Activated CD4-positive, alpha-beta T cell treated with anti-CD3 and anti-CD28 coated beads for 36 hours (primary cell): ENCODE measurements at places on chromosomes 13 and 19.

- no peak overlapping the region for H3K4me3 ChIP-seq
- H3K27me3 ChIP-seq, result peaks cover 23% of the 10 kb centered on the region
- H3K27ac ChIP-seq, result no peak overlapping the region
- H3K36me3 ChIP-seq, result no peaks in the 10 kb centered on the region
- no peak for DNase-seq
Observed at GRCh38 chr19:13537454-13537853, 31.2 kb upstream of the CACNA1A start.

- H3K4me3 ChIP-seq, result no peak overlapping the region
- no peaks in the 10 kb centered on the region for H3K36me3 ChIP-seq
- no peak for DNase-seq
- peaks cover 4% of the 10 kb centered on the region for H3K4me1 ChIP-seq
- no peaks in the 10 kb centered on the region for H3K27me3 ChIP-seq
- no peak overlapping the region for H3K27ac ChIP-seq
Observed at GRCh38 chr13:80161219-80161618, 179.7 kb downstream of the SPRY2 start.

DNA sequence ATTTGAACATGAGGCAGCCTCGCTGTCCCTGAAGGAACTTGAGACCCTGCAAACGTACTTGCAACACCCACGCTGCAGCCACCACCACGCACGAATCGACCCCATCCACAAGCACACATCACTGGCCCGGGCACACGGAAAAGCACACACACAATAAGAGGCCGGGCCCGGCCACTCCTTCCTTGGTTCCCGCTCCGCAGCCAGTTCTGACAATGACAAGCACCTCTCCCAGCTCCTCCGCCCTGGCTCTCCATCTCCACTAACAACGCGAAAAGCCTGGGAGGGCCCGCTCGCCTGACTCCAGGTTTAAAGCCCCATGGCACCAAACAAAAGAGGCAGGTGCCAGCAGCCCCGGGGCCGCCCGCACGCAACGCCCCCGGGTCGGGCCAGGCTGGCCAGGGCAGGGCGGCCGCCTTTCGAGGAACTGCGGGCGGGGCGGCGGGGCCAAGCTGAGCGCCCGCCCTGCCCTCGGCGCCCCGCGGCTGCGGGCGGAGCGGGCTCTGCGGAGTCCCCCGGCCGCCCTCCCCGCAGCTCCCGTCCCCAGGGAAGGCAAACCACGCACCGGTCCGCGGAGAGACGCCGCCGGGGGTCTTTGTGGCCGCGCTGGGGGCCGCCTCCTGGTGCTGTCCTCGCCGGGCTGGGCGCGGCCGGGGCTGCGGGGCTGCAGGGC lies 495 bp downstream of the DCLK1 start:
- DNase-seq, result no peak
- no peak overlapping the region for H3K4me3 ChIP-seq
- H3K27me3 ChIP-seq, result peaks cover 26% of the 10 kb centered on the region
- no peaks in the 10 kb centered on the region for H3K36me3 ChIP-seq

DNA sequence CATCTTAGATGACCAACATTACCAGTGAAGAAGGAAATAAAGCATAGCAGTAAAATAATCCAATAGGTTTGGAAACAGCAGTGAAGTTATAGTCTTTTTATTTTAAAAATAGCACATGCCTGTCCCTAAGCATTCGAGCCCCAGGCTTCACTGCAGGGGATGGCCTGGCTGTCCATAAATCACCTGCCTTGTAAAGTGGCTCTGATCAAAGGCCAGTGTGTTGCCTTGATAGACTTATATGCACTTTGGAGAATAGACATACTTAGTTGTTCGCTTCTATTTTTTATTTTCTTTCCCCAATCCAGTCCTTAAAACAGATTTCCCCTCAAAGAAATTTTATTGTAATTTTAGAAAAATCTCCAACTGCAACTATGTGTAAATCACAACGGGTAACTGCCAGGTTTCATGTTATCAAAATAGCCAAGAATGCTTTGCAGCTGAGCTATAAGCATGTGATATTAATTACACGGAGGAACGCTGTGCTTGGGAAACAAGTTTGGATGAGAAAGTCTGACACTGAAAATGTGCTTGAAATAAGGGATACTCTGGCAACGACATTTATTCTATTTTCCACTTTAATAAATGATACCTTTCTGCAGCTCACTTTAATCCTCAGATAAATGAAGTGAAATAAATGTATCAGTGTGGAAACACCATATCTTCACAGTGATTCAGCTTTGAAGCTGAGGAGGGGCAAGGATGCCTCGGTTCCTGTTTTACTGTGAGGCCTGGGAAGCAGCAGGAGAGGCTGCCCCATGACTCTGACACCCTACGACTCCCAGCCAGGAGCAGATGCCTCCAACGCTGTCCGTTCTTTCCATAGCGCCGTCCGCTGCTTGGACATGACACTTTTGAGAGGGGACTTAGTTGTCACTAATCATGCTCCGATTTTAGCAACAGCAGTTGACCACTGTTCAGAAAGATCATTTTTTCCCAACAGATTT lies 5.5 kb upstream of the METTL21C start:
- H3K27me3 ChIP-seq, result peaks cover 6% of the 10 kb centered on the region
- no peaks in the 10 kb centered on the region for H3K36me3 ChIP-seq
- DNase-seq, result no peak
